Activated CD8-positive, alpha-beta T cell treated with anti-CD3 and anti-CD28 coated beads for 36 hours (primary cell): ENCODE measurements at places on chromosomes 13 and 19. TPM values are rescaled to one million over a fixed set of nuclear protein-coding genes. Genes with fewer than 3 reads are reported as not detected.

- DNase-seq: no peak
Observed at GRCh38 chr13:64675255-64675892, 2554.8 kb downstream of the PCDH9 start.

- DNase-seq: no peak
Observed at GRCh38 chr13:55613429-55614187, 1527.1 kb upstream of the PRR20A start.

GRCh38 chr13:21796066-21796465 is 125.2 kb downstream of the FGF9 start:
- DNase-seq: no peak

ACP5 gene
- 4.7 TPM for total RNA-seq
